Dermis blood vessel endothelial cell (primary cell): ENCODE measurements at places on chromosomes 11 and 22. TPM values are rescaled to one million over a fixed set of nuclear protein-coding genes. Genes with fewer than 3 reads are reported as not detected.

Gene CTSW
- total RNA-seq, result not detected in 2 replicates

Gene MAPK8IP2
- total RNA-seq, result 0.34 and 0.51 TPM in 2 replicates

- peak; percentile 46 for DNase-seq
Observed at GRCh38 chr11:134261626-134262488, 8.5 kb downstream of the ACAD8 start.

Gene ABCC8
- not detected in 2 replicates for total RNA-seq

DNA sequence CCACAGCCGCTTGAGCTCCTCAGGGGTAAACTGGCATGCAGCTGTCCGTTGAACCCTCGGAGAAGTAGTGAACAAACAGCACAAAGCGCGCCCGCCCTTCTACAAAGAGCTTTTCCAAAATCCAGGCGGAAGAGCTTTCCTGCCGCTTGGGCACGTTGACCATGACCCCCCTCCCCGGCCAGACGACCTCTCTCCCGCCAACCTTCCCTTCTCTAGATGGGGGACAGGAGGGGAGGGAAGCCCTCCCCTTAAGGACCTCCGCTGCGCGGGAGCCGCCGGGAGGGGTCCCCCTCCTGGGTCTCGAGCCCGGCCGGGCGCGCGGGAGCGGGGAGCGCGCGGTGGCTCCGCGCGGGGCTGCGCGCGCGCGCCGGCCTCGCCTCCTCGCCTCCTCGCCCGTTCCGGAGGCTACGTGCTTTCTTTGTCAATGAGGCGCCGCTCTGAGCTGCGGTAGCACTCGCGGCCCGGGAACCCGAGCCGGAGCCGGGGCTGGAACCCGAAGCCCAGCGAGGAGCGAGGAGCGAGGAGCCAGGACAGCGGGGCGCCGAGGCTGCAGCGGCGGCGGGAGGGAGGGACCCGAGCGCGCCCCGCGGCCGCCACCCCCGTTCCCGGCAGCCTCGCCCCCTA lies 118.6 kb downstream of the HIPK3 start:
- peak; percentile 49 for DNase-seq

Gene CD59
- 931 and 1,060 TPM in 2 replicates for total RNA-seq

Gene PKP3
- total RNA-seq, result 0.09 and 0.68 TPM in 2 replicates

Gene YAP1
- 84.2 and 85.0 TPM in 2 replicates for total RNA-seq

DNA sequence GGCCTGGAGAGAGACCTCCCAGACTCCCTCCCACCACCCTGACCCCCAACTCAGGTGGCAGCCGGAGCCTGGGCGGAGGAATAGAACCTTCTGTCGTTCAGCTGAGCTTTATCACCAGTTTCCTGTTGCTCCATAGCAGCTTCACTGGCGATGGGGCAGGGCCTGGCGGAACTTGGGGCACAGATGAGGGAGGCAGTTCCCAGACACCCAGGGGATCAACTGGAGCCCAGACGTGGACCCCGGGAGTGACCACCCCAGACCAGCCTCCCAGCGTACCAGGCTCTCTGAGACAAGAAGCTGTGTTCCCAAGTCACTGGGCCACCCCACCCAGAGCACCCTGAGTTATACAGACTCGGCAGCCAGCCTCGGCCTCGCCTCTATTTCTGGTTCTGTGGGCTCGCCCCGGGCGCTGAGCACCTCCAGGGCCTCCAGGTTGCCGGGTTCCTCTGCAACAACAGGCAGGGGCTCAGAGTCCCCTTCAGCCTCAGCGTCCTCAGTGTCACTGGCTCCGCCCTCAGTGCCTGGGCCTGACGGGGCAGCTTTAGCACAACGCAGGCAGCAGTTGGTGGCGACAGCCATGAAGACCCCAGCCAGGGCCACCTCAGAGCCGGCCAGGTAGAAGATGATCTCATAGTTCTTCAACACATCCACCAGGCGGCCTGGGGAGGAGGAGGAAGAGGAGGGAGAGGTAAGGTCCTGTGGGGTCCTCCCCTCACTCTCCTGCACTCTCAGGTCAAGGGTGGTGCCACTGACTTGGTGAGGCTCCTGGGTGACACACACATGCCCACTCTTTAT lies 5.7 kb downstream of the SLC16A8 start:
- no peak for DNase-seq

GRCh38 chr22:37281646-37282384 lies 493 bp upstream of the CYTH4 start:
- no peak for DNase-seq

Gene SPI1
- not detected in 2 replicates for total RNA-seq
